Fibroblast of skin of abdomen (primary cell): ENCODE measurements at places on chromosomes 5 and 9.

DNA sequence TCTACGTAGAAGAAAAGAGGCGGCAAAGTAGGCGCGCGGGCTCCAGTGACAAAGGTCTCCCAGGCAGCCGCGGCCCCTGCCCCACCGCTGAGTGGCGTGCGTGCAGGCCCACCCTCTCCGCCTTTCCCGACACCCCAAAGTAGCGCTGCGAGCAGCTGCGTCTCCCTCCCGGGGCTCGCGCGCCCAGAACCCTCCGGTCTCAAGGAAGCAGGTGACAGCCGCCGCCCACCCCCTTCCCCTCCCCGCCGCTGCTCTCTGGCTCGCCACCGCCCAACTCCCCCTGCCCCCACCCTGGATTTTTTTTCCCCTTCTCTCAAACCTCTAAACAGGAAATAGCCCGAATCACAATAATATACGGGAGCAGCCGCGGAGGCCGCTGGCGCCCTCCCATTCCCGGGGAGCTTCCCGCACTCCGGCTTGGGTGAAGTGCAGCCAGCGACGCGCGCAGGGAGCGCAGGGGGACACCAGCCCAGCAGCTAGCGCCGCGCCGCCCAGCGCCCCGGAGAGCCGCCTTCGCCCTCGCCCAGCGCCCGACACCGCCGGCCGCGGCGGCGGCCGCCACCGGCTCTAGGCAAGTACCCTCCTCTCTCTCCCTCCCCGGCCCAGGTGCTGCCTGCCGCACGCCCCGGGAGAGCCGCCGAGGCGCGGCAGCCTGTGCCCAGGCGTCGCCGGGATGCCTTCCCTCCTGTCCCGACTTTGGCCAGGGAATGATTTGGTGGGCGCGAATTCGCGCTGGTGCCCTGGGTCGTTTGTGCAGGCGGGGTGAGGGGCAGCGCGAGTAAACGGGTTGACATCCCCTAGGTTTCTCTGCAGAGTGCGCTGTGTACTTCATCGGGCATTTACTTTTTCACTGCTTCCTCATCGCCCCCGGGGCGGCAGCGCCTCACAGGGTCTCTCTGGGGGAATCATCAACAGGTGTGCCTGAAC is 52.7 kb upstream of the TJP2 start:
- no peak for DNase-seq

DNA sequence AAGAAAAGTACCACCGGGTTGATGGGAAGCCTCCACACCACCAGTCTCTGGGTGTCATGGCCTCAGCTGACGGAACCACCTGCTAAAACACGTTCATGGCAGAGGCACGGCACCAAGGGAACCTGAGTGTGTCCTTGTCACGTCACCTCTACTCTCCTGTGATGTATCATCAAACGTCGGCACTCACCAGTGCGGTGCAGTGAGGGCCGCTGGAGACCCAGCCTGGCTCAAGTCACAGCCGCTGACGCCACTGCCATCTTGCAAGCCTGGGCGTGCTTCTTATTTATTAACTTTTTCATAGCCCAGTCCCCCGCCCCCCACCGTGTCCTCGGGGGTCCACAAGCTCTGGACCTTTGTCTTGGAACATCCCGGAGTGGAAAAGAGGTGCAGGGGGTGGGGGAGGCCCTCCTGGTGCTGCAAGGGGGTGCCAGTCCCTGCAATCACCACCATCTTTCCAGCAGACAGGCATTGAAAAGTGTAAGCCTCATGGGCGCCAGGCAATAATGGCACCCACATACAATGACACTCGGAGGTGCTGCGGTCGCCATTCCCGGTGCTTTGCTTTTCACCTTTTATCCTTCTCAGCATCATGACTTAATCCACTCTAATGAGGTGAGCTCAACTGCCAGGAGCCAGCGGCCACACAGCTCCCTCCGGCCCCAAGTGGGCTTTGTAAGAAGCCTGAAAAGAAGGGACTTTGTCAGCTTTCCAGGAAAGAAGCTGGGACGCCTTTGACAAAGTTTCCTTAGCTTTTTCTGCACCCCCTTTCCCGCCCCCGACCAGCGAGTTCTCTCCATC is 202.3 kb upstream of the IRX1 start:
- no peak for DNase-seq

- no peak for DNase-seq
These were observed 113.4 kb upstream of the ASTN2 start for GRCh38 chr9:117528225-117528624.

- no peak for DNase-seq
These were observed 79.7 kb downstream of the ELAVL2 start for GRCh38 chr9:23746317-23746716.

- DNase-seq, result no peak
These were observed 206.4 kb downstream of the NXNL2 start for GRCh38 chr9:88741335-88741734.

DNA sequence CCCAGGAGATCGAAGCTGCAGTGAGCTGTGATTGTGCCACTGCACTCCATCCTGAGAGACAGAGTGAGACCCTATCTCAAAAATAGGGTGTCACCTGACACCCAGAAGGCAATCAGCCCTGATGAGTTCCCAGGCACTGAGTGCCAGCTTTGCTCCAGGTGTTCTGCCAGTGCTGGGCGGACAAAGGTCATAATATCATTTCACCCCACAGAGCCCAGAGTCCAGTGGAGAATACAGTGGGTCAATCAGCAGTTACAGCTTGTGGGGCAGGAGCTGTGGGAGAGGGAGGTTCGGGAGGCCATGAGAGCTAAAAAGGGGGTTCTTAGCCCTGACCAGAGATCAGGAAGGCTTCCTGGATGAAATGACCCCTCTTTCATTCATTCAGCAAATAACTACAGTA is 24.4 kb upstream of the SH3RF2 start:
- DNase-seq, result no peak

DNA sequence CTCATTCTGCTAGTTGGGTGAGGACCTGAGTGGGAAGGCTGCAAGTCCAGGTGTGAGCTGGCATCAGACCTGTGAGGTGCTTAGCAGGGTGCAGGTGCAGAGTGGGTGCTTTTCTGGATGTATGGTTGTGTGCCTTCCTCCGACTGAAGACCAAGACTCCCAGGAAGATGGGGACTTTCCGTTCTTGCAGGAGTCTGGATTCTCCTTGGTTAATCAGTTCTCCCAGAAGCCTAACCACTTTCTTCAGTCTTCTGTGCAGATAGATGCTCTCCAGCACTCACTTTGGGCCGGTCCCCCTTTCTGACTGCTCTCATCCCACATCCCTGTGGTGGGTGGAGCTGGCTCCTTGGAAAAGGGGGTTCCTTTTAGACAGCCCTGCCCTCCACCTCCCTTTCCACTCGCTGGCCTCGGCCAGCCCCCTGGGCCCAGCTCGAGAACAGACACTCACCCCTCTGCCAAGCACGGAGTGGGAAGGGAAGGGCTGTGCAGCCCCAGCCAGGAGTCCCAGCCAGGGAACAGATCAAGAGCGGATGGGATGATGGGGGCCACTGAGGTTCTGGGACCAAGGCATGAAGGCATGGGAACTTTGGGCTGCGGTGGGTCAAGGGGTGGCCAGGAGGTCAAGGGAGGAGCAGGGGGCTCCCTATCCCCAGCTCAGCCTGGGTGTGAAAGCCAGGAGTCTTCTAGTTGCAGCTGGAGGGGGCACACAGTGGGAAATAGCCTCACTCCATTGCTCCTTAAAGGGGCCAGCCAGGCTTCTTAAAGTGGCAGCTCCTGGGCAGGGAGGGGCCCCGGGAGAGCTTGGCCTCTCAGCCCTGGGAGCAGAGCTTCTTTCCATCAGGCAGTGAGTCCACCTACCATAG is 62.4 kb downstream of the FGF18 start:
- no peak for DNase-seq

DNA sequence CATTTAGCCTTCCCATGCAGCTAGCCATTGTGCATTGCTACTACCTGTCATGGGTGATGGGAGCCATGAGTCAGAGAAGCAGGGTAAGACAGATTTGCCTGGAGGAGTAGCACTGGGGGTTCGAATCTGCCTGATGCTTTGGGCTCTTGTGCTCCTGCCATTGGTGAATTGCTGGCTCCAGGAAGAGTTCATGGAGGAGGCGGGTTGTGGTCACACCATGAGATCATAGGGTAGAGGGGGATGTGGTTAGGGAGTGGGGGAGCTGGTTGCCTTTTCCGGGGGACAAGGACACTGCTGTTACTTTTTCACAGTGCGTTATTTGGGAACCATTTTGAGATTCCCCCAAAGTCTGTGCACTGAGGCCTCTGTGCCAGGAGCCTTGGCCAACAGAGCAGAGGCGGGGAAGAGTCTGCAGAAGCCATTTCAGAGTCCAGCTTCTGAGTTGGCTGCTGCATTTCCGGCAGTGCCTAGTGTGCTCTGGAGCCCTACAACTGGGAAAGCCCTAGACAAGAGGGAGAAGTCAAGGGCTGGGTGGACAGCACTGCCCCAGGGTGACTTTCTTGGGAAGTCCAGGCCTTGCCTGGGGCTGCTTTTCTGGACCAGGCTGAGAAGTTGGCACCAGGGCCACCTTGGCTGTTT is 6.2 kb downstream of the ANGPTL2 start:
- DNase-seq, result no peak

- DNase-seq, result no peak
These were observed 513.4 kb downstream of the CSNK1G3 start for GRCh38 chr5:124025306-124025845.

DNA sequence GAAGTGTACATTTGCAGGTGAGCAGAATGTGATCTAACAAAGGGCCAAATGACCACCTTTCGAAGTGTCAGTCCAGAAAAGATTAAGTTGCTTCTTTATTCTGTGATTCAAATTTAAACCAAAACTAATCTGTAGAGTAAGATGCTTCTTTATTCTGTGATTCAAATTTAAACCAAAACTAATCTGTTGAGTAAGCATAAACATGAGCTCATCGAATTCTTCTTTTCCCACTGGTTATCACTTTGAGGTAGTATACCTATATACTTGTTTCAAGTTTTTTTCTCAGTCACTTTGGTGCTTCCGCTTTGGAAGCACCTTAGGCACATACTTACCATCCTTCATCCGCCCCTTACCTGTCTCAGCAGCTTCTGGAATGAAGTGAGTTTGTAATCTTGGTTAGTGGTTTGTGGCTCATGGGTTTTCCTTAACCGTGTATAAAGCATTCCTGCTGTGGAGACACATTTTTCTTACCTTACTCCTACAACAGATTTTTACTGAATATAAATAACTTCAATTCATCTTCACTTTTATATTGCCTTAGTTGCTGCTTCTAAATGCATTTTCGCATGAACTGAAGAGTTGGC is 40.7 kb upstream of the CTXN3 start:
- DNase-seq, result no peak

DNA sequence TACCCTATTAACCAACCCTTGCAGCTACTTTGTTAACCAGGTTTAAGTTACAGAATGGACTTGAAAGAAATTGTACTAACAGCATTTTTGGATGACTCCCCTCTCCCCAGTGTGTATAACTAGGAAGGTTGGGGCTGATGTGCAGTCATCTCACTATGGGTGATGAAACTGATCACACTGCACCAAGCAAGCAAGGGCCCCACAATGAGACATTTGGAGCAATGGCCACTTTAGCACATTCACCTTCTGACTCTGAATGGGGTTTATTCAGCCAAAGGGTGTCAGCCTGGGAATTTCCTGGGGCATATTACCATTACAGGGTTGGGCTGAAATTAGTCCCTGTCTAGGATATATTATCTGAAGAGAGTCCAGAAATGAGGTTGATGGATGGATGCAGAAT is 18.7 kb upstream of the CYFIP2 start:
- no peak for DNase-seq

- DNase-seq, result peak; percentile 27
These were observed 153.9 kb downstream of the MARCHF11 start for GRCh38 chr5:16025681-16026080.

DNA sequence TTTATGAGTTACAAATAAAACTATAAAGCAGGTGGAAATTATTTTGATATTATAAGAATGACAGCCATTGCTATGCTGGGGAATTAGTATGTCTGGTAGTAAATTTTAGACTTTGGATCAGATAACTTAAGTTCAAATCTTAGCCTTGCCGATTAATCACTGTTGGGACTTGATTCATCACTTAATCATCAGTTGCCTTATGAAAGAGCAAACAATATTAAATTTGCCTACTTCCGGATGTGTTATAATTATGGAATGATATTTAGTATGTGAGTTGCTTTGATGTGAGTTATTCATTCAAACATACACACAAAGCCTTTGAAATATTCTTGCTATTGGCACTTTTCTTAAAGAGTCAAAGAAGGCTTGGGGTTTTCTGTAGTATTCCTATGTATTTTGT is 717.7 kb downstream of the BRINP1 start:
- DNase-seq, result no peak

GRCh38 chr5:33696411-33696810 is 195.4 kb downstream of the ADAMTS12 start:
- no peak for DNase-seq

- DNase-seq, result no peak
These were observed 681 bp upstream of the CHSY3 start for GRCh38 chr5:129903466-129904101.

DNA sequence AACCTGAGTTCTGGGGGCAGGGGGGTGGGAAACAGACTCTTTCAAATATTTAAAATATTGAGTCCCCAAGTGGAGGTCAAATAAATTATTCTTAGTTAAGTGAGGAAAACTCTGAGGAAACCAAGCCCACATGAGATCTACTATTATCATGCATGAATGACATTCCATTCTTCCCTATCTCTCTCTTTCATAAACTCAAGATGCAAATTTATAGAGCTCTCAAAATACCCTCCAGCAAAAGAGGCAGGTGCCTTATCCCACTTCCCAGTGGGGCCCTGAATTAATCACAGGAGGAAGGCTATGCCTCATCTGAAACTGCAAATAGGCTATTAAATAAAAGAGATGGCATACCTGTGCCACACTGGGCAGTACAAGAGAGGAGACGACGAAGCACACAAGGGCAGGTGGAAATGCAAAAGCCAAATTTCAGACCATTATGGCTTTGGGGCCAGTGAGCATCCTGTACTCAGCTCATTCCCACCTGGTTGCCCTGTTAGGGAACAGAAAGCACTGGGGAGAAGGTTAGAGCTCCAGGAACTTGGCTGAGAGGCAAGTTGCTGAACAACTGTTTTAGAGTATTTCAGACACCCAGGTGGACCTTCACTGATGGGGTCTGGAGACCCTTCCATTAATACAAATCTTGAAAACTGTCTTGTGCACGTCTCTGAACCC is 102.2 kb upstream of the EQTN start:
- no peak for DNase-seq

- peak; percentile 26 for DNase-seq
These were observed 52.1 kb downstream of the STRBP start for GRCh38 chr9:123216251-123216797.

- no peak for DNase-seq
These were observed 23.1 kb upstream of the FOXD1 start for GRCh38 chr5:73471654-73472053.

- no peak for DNase-seq
These were observed 31.2 kb downstream of the NLN start for GRCh38 chr5:65753189-65753588.

GRCh38 chr5:139194486-139194885 is 3.7 kb downstream of the SIL1 start:
- DNase-seq, result no peak

DNA sequence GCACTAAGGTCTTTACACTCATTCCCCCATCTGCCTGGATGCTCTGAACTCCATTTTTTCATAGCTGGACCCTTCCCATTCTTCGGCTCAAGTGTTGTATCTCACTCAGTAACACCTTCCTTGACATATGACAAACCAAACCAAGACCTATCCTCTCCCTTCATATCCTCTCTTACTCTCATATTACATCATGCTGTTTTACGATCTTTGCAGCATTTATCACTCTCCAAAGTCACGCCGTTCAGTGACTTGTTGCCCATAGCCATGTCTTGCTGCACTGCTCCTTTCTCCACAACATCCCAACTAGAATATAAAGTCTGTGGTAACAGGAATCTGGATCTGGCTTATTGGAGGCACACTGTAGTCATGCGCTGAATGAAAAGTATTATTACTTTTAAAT is 923.6 kb upstream of the DMAC1 start:
- DNase-seq, result no peak
